Activated CD8-positive, alpha-beta memory T cell treated with anti-CD3 and anti-CD28 coated beads for 1 hour (primary cell): ENCODE measurements at places on chromosomes 6 and 20.

- DNase-seq = no peak
These were observed 5.0 kb downstream of the HSF2 start for GRCh38 chr6:122404444-122404843.

- no peak for DNase-seq
These were observed 140.5 kb upstream of the CST7 start for GRCh38 chr20:24808616-24809015.

DNA sequence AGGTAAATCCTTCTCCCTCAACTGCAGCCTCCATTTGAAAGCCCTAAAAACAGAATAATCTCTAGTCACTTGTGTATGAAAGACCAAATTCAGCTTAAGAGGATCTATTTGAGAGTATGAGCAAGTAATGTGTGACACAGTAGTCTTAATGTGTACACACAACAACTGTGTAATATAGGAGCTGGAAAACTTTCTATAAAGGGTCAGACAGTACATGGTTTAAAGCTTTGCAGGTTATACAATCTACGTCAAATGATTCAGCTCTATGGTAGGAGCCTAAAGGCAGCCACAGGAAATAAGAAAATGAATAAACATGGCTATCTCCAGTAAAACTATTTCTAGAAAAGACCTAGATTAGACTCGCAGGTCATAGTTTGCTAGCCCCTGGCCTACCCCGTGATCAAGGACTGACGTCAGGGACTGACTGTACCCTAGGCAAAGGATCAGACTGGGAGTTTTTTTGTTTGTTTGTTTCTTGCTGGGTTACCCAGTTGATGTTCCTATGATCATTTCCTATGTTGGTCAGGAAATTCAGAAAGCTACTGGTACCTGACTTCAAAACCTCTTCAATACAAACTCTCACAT is 39.7 kb downstream of the BTBD9 start:
- no peak for DNase-seq

GRCh38 chr20:40899344-40899743 is 129.3 kb upstream of the TOP1 start:
- DNase-seq = no peak

GRCh38 chr6:169156793-169157147 is 96.9 kb downstream of the THBS2 start:
- no peak for DNase-seq

- DNase-seq = no peak
These were observed 763.6 kb downstream of the TENT5A start for GRCh38 chr6:80988892-80989291.
